ENCODE measurements at places on chromosomes 16 and 17.

GRCh38 chr17:1272701-1273100 lies 2.5 kb downstream of the BHLHA9 start:
- DNase-seq, result no peak

- no peak for DNase-seq
Observed at GRCh38 chr17:44177640-44178039, 7.1 kb downstream of the ASB16 start.

- no peak for DNase-seq
Observed at GRCh38 chr17:71163121-71163812, 957.6 kb upstream of the SOX9 start.

- no peak for DNase-seq
Observed at GRCh38 chr16:12193692-12194091, 217.2 kb downstream of the SNX29 start.
